Right ventricle myocardium inferior (tissue), 1 donor: ENCODE measurements at places on chromosomes 16 and 17. TPM values are rescaled to one million over a fixed set of nuclear protein-coding genes. Genes with fewer than 3 reads are reported as not detected.

The TPSD1 gene
- total RNA-seq: 0.54 TPM

- DNase-seq: no peak
Measured at GRCh38 chr17:10727192-10727591, 2.6 kb downstream of the TMEM220 start.

The RGS9 gene
- total RNA-seq: 2.8 TPM

The NPIPA5 gene
- 4.2 TPM for total RNA-seq

DNA sequence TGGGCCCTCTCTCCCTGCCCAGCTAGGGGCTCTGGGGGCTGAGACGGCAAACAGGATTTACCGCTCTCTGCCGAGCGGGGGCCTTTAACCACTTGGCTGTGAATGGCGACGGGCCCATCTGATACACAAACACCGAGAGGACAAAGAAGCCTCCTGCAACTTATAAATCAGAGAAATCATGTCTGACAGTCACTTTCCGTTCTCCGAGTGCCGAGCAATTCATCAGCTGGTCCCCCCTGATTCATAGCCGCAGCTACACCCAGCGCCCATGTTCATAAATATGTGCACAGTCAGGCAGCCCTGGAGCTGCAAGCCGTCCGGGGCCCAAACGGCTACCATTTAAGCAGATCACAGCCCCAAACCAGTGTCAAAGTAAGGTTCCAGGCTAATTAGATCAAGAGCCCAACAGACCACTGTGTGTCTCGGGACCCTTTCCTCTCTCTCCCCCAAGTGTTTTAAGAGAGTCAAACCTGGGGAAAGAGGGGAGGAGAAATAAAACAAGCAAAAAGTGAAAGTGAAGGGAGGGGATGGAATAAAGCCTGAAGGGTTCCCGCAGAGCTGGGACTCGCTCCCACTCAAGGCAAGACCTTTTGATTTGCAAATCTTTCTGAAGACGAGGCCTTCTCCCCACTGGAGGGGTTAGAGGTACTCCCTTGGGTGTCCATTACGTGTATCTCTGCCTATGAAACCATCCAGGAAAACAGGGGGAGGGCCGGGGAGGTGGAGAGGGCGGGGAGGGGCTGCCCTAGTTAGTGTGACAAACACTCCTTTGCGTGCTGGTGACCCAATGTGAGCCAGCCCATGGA, 154.7 kb downstream of the C16orf78 start:
- no peak for DNase-seq

GRCh38 chr17:8225813-8226535, 15.6 kb upstream of the AURKB start:
- no peak for DNase-seq

DNA sequence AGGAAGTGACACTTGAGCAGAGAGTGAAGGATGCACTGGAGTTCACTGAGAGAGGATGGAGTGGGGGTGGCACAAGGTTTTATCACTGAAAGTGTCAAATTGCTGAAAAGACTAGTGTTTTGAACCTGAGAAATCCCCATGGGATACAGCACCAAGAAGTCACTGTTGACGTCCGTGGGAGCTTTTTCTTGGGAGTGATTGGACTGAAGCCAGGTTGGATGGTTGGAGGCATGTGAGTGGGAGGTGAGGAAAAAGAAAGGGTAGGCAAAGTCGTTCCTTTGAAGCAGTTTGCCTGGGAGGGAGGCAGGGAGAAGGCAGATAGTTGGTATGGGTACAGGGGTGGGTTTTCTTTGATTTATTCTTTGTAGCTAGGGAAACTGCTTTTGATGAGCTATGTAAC, 39.9 kb upstream of the SDK2 start:
- no peak for DNase-seq

The ABCA3 gene
- 7.4 TPM for total RNA-seq

The MARCHF10 gene
- total RNA-seq: not detected

DNA sequence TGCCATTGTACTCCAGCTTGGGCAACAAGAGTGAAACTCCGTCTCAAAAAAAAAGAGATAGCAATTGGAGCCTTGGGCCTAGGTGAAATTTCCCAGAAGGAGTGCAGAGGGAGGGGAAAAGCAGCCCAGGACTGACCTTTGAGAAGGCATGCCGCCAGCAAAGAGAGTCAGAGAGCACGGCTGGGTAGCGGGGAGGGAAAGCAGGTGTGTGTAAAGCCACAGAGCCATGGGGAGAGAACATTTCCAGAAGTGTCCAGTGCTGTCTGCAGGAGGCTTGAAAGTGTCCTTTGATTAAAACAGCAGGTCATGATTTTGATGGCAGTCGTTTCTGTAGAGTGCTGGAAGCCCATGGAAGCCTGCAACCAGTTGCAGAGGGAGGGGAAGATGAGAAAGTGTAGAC, 8.1 kb downstream of the C16orf54 start:
- DNase-seq: no peak

The PRSS33 gene
- total RNA-seq: not detected

The FOXN1 gene
- not detected for total RNA-seq

The SAMD14 gene
- 1.7 TPM for total RNA-seq

- no peak for DNase-seq
Measured at GRCh38 chr16:80161799-80162739, 378.7 kb upstream of the DYNLRB2 start.

- no peak for DNase-seq
Measured at GRCh38 chr17:63419949-63420867, 25.9 kb downstream of the CYB561 start.

The KRTAP4-5 gene
- not detected for total RNA-seq

The MTHFSD gene
- total RNA-seq: 10.0 TPM

DNA sequence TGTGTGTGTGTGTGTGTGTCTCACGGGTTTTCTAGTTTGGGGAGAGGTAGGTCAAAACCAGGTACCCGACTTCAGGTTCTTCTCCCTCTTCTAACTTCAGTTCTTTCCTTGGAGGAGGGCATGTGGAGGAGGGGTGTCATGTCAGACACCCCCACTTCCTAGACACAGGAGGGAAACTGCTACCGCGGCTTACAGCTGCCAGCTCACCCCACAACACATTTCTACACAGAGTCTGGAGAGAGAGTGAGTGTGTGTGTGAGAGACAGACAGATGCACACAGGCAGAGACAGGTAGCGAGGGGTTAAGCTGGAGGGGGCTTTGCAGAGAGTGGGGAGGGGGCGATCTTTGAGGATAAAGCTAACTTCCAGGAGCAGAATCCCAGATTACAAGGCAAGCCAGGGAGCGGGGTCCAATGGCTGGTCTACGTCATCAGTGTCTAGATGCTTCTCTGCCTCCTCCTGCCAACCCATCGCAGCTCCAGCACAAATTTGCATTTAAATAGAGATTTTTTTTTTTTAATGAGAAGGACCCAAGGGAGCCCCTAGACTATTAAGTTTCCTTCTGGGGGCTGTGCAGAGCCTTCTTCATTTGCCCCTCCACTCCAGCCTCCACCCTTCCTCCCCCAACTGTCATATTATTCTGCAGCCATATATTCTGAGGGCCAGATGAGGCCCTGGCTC, 48.9 kb downstream of the MRM1 start:
- DNase-seq: peak; percentile 16

DNA sequence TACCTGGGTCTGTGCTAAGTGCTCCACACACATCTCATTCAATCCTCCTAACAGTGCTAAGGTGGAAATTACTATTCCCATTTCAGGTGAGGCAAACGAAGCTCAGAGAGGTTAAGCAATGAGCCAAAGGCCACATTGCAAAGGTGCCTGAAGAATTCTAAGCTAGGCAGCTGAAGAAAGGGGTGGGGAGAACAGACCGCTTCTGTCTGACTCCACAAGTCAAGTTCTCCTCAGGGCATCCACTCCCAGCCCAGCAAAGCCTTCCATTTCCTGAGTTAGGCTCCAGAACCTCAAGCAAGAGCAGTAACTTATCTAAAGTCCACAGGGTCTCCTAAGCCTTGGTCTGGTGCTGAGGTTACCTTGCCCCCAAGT, 27.0 kb upstream of the MRPS23 start:
- no peak for DNase-seq
